ENCODE measurements at places on chromosomes 6 and 20.
A peak's percentile ranks its signal among the peaks of the same experiment; 100 is the strongest.

- no peak for DNase-seq
These were observed 25.2 kb downstream of the FNDC1 start for GRCh38 chr6:159194421-159194820.

DNA sequence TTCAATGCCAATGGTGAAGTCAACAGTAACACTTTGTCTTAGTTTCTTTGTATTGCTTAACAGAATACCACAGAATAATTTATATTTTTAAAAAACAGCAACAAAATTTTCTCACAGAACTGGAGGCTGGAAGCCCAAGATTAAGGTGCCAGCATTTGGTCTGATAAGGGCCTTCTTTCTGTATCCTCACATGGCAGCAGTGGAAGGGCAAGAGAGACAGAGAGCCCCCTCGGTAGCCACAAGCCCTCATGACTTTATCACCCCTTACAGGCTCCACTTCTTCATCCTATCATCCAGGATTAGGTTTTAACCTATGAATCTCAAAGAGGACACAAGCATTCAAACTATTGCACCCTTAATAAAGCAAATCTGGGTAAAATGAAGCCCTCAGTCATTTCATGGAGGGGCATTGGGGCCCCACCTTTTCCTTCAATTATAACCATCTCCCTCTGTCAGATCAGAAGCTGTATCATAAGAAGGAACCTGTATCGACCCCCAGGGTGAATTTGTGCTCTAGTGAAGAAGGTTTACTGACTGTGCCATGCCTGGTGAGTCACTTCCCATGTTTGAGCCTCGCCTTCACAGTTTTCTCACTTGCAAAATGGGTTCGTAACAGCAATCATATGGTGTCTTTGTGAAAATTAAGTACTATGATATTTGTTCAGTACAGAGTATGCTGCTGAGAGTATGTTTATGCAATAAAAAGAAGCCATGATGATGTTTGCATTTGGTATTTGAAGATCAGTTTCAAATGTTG, 178.2 kb downstream of the LRFN2 start:
- DNase-seq, result no peak

DNA sequence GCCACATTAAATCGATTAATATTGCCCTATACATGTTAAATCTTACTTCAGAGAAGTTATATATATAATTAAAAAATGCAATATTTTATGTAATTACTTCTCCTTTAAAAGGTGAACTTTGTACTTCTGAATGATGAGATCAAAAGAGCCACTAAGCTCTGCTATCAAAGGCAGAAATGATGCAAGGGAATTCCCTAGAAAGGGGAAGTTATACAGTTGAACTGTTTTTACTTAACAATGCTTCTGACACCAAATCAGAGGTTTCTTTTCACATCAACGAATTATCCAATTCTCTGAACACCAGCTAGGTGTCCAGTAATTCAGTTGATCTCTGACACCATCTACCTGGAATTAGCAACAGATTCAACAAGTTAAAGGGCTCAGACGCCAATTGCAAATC, 319.9 kb upstream of the TSHZ2 start:
- no peak for DNase-seq

GRCh38 chr6:20991910-20992309, 457.7 kb downstream of the CDKAL1 start:
- DNase-seq, result no peak

- no peak for DNase-seq
These were observed 148.8 kb downstream of the RPS12 start for GRCh38 chr6:132962936-132963868.

GRCh38 chr6:31094389-31094881, 17.9 kb downstream of the C6orf15 start:
- no peak for DNase-seq

DNA sequence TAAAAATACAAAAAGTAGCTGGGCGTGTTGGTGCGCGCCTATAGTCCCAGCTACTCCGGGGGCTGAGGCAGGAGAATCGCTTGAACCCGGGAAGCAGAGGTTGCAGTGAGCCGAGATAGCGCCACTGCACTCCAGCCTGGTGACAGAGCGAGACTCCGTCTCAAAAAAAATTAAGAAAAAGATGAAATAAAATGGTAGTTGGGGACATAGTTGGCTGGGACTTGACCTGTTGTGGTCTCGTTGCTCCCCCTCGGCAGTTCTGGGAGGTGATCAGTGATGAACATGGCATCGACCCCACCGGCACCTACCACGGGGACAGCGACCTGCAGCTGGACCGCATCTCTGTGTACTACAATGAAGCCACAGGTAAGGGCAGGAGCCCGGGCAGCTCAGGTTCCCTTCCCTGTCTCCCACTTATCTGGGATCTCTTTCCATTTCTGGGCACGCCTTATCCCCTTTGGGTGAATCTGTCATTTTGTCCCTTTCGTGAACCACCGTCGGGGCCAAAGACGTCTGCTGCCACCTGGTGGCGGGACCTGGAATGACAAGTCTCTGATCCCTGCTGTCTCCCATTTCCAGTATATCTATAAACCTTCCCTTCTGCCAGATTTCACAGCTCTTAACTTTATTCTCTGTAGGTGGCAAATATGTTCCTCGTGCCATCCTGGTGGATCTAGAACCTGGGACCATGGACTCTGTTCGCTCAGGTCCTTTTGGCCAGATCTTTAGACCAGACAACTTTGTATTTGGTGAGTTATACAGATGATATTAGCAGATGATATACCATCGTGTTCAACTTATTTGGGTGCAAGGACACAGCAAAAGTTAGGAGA, 2.3 kb downstream of the TUBB start:
- no peak for DNase-seq

DNA sequence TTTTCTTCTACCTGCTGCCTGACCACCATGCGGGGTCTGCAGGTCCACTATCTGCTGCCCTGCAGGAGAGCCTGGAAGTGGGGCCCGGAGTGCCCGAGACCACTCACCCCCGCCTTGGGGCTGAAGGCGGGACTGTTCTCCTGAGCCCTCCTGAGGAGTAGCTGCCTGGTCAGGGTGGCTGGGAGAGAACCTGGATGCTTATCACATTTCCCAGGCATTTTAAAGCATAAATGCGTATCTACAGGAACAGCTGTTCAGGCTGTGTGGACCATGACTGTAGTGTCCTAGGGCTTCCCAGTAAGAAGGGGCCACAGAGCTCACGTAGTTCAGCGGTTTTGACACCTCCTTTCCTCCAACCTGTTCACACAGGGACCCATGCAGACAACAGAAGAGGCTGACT, 123.3 kb downstream of the AGPAT4 start:
- no peak for DNase-seq

GRCh38 chr6:131761762-131762067, 46.1 kb upstream of the ENPP1 start:
- DNase-seq, result no peak

- no peak for DNase-seq
These were observed 122.2 kb downstream of the ZDHHC14 start for GRCh38 chr6:157503018-157503747.

GRCh38 chr20:2984956-2985661, 58.3 kb upstream of the GNRH2 start:
- peak; percentile 26 for DNase-seq

- no peak for DNase-seq
These were observed 112.0 kb downstream of the UTRN start for GRCh38 chr6:144397141-144397540.

GRCh38 chr6:51619042-51619799, 468.2 kb downstream of the PKHD1 start:
- no peak for DNase-seq

GRCh38 chr6:158018851-158019361, 37.2 kb downstream of the SYNJ2 start:
- no peak for DNase-seq

GRCh38 chr20:10521068-10521831, 86.1 kb downstream of the SLX4IP start:
- DNase-seq, result no peak

DNA sequence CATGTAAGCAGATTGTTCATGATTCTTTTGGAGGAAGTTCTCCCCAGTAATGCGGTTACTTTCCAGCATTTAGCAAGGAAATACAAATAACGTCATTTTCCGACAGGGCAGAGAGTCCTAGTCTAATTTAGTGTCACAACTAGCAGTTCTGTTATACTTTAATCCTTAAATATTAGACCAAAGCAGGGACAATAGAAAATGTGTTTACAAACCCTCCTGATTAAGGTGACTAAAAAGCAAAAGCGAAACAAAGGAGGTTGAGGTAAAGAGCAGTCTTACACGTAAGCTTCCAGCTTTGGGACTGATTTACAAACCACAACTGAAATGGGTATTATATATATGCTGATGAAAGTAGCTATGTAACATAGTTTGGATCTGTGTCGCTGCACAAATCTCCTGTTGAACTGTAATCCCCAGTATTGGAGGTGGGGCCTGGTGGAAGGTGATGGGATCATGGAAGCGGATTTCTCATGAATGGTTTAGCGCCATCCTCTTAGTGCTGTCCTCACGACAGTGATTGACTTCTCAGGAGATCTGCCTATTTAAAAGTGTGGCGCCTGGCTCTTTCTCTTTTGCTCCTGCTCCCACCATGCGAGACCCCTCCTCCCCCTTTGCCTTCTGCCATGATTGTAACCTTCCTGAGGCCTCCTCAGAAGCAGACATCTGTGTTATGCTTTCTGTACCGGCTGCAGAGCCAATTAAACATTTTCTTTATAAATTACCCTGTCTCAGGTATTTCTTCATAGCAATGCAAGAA, 81.9 kb downstream of the PLCB1 start:
- DNase-seq, result no peak

GRCh38 chr20:9363673-9364072, 150.7 kb upstream of the LAMP5 start:
- no peak for DNase-seq

- no peak for DNase-seq
These were observed 37.8 kb downstream of the BEND6 start for GRCh38 chr6:56992703-56993102.

- DNase-seq, result no peak
These were observed 87.1 kb upstream of the SYNDIG1 start for GRCh38 chr20:24382331-24382730.

- DNase-seq, result no peak
These were observed 48.2 kb downstream of the SSR1 start for GRCh38 chr6:7264686-7265384.

DNA sequence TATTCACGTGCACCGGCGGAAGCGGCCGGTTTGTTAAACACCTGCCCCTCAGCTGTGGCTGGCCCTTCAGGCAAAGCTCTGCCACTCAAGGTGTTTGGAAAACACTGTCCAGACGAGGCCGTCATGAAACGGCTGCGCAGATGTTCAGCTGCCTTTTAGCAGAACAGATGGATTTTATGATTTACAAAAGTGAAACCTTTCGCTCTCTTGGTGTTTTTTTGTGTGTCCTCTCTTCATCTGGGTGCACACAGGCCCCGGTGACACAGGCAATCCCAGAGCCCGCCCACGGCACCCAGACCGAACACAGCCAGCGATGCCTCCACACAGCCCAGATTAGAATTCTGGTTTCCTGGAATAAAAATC, 397.0 kb downstream of the SMOC2 start:
- no peak for DNase-seq
